Fibroblast of skin of abdomen (primary cell): ENCODE measurements at places on chromosomes 5 and 9.
A peak's percentile ranks its signal among the peaks of the same experiment; 100 is the strongest.

DNA sequence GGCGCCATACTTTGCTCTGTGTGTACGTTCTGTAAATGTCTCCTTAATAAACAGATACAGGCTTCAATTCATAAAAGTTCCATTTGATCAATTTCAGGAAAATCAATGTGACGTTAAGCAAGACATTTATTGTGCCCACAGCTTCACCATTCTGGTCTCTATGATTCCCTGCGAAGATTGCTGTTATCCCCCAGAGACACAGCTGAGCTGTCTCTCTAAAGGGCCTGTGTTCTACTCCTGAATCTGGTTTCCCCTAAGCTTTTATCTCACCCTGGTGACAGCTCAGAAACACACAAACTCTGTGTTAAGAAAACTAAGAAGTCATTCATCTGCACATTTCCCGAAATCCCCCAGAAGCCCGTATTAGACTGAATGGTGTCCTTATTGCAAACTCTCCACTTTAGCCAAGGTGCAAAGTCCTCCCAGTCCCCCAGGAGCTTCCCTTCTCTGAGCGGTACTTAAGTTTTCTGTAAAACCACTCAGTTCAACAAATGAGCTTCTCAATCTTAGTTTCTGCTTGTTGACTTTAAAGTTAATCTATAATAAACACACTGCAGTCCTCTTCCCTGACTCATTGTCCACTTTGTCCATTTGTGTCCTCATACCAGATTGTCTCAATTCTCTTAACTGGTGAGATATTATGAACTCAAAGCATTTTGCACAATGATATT, 1.4 kb upstream of the C5orf15 start:
- DNase-seq = no peak

GRCh38 chr9:108052431-108053080, 563.0 kb upstream of the KLF4 start:
- DNase-seq = no peak

GRCh38 chr9:131697097-131697496, 42.8 kb downstream of the RAPGEF1 start:
- no peak for DNase-seq

GRCh38 chr9:97923529-97924108, 1.3 kb upstream of the TRMO start:
- DNase-seq = peak; percentile 76

DNA sequence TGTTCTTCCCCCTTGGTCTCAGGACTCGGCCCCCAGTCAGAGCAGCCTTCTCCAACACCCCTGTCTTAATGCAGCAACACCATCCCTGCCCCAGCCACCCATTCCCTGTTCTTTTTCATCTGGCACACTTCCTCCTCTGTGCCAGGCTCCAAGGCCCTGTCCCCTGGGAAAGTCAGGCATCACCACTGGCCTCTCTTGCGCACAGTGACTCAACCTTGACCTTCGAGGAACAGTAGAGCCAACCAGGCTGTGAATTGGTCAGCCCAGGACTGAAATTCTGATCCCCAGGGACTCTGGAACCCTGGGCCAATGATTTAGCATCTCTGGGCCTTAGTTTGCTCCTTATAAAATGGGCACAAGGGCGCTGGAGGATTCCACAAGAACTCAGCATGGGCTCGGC, 10.5 kb upstream of the RALGDS start:
- DNase-seq = no peak

GRCh38 chr5:43415935-43416802, 4.0 kb upstream of the CCL28 start:
- no peak for DNase-seq

- DNase-seq = no peak
Measured at GRCh38 chr9:127880143-127880542, 2.7 kb upstream of the AK1 start.

- no peak for DNase-seq
Measured at GRCh38 chr5:34915856-34916192, 313 bp downstream of the BRIX1 start.

GRCh38 chr5:65548281-65548680, 14.7 kb downstream of the CENPK start:
- DNase-seq = no peak

GRCh38 chr5:173612948-173613347, 3.5 kb downstream of the BOD1 start:
- peak; percentile 13 for DNase-seq

GRCh38 chr5:72353046-72353445, 32.9 kb downstream of the PTCD2 start:
- DNase-seq = peak; percentile 44

DNA sequence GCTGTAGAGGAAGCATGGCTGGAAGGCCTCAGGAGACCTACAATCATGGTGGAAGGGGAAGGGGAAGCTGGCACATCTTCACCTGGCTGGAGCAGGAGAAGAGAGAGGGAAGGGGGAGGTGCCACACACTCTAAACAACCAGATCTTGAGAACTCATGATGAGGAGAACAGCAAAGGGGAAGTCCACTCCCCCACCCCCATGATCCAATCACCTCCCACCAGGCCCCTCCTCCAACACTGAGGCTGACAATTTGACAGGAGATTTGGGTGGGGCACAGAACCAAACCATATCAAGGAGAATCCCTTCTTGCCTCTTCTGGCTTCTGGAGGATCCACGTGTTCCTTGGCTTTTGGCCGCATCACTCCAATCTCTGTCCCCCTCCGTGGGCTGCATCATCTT, 13.1 kb upstream of the CMBL start:
- no peak for DNase-seq

DNA sequence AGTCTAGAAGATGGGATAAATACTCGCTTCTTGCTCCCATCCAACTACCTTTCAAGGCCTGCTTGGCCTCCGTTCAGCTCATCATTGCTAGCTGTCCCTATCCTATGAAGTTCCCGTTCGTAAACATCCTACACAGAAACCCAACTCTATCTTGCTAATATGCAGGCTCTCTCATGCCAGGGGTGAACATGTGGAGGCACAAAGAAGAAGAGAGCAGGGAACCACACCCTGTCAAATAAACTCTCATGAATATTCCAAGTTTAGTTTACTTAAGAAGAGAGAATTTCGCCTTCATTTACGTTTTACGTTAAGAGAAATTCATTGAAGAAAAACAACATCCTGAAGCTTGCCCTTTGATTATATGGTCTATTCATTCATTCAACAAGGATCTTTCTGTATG, 7.9 kb upstream of the HSD17B3 start:
- DNase-seq = no peak

DNA sequence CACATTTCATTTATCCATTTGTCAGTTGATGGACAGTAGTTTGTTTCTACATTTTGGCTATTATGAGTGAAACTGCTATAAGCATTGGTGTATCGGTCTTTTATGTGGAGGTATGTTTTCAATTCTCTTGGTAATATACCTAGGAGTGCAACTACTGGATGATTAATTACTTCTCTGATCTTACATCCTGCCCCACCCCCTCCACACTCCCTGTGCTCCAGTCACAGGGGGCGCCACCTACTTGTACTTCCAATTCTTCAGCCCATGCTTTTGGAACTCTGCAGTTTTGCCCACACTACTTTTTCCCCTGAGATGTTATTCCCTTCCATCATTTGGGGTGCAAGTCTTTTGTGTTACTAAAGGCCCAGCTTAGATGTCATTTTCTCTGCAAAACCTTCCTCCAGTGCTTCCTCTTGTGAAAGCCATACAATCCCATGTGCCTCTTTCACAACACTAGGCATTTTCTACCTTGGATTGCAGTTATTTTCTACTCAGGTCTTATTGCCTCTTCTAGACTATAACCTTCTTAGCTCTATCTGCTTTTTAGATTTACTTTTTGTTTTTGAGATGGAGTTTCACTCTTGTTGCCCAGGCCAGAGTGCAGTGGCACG, 42.1 kb downstream of the SEC61B start:
- DNase-seq = peak; percentile 11

- DNase-seq = no peak
Measured at GRCh38 chr9:127983847-127984289, 3.1 kb upstream of the EEIG1 start.

GRCh38 chr5:40909723-40910122, 426 bp downstream of the C7 start:
- DNase-seq = no peak

DNA sequence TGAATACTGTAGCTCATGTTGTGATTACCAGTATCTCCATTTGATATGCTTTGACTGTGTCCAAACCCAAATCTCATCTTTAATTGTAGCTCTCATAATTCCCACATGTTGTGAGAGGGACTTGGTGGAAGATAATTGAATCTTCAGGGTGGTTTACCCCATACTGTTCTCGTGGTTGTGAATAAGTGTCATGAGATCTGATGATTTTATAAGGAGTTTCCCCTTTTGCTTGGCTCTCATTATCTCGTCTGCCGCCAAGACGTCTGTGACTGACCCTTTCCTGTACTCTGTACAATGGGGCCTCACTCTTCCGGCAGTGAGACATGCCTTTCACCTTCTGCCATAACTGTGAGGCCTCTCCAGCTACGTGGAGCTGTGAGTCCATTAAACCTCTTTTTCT, 59.3 kb downstream of the TRIO start:
- DNase-seq = peak; percentile 52

DNA sequence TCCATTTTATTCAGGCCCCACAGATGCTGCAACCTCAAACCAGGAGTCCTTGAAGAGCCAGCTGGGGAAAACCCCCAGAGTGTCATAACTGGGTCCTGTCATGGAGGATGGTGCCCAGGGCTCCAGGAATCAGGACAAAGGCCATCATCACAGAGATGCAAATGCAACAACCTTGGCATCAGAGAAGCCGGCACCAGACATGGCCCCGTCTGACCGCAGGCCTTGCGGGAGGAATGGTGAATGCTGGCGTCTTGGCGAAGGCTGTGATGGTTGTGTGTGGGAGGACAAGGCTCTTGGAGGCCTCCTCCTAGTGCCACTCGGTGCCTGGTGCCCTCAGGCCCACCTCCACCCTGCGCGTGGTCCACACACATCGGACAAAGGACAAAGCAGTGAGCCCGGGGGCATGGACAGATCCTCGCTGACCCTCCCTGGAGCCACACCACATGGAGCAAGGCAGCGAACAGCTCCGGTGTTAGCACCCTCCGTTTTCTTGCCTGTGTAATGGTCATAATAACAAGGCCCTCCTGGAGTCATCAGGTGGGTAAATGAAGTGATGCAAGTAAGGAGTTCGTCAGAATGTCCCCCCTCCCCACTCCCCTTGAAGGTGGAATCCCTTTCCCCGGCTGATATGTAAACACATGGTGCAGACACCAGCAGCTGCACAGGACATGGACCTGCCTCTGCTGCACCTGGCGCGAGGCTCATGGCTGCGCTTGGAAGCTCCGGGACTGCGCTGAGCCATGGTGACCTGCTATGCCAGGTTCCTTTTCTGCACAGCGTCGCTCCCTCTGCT, 380.7 kb downstream of the IRX2 start:
- no peak for DNase-seq

- DNase-seq = no peak
Measured at GRCh38 chr9:36021968-36022367, 14.7 kb upstream of the RECK start.

GRCh38 chr9:8799206-8799605, 999.6 kb upstream of the DMAC1 start:
- no peak for DNase-seq

DNA sequence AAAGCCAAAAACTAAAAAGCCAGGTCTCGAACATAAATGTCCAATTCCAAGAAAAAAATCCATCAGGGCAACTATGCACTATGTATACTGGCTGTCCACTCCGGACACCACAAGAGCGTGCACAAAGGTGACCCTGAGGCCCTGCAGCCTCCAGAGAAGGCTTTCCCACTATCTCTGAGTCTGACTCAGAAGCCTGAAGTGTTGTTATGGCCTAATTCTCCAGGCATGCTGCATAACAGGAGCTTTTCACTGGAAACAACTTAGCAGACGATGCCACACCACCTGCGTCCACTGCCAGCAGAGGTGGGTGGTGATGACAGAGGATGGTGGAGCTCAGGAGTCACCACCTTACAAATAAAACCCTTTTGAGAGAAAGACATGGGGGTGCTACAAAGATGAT, 63.7 kb downstream of the HABP4 start:
- DNase-seq = peak; percentile 17

GRCh38 chr5:125311743-125312142, 565.3 kb upstream of the ZNF608 start:
- DNase-seq = peak; percentile 93
